CD4-positive, alpha-beta T cell treated with Interleukin-15 for 4 hours (primary cell): ENCODE measurements at places on chromosomes 1 and 21.

DNA sequence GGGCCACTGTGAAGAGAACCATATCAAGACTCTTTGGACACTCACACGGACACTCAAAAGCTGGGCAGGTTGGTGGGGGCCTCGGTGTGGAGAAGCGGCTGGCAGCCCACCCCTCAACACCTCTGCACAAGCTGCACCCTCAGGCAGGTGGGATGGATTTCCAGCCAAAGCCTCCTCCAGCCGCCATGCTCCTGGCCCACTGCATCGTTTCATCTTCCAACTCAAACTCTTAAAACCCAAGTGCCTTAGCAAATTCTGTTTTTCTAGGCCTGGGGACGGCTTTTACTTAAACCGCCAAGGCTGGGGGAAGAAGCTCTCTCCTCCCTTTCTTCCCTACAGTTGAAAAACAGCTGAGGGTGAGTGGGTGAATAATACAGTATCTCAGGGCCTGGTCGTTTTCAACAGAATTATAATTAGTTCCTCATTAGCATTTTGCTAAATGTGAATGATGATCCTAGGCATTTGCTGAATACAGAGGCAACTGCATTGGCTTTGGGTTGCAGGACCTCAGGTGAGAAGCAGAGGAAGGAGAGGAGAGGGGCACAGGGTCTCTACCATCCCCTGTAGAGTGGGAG is 36.3 kb upstream of the TDRD10 start:
- no peak for DNase-seq

GRCh38 chr1:53826367-53826766 is 11.7 kb downstream of the NDC1 start:
- DNase-seq, result no peak

DNA sequence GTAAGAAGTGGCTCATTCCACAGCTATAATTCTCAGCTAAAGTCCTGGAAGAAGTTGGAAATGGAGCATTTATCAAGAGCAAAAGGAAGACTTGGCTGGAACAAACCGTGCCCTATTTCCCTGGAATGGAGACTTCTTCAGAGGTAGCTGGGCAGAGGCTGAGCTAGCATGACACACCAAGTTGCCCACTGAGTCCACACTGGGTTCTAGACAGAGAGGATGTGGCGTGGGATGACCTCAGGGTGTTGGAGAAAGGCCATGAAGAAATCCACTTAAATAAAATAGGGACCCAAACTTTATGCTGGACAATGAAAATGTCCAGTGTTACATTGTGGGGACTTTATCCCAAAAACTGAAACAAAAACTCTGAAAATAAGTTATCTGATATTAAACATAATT is 116.2 kb downstream of the KCNJ6 start:
- DNase-seq, result no peak

DNA sequence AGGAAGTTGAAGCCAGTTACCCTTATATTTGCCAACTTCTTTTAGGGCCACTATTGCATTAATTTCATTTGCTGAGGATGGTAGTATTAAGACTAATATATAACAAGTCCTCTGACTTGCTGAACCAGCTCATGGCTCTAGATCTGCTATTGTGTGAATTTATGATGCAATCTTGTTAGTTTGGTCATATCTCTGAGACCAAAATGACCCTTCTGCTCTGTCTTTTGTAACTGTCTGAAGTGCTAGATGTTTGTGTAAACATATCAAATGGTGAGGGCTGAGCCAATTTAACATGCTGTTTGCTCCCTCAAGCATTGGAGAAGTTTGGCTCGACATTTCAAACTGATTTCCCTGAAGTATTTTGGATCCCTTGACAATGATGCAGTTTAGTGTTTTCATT is 106.9 kb upstream of the PTGFR start:
- DNase-seq, result no peak

GRCh38 chr1:17675744-17676143 is 79.4 kb upstream of the ACTL8 start:
- no peak for DNase-seq
